Activated CD8-positive, alpha-beta memory T cell treated with anti-CD3 and anti-CD28 coated beads for 24 hours (primary cell): ENCODE measurements at places on chromosomes 12 and 14.

- no peak for DNase-seq
Observed at GRCh38 chr14:28356819-28357218, 409.8 kb upstream of the FOXG1 start.

DNA sequence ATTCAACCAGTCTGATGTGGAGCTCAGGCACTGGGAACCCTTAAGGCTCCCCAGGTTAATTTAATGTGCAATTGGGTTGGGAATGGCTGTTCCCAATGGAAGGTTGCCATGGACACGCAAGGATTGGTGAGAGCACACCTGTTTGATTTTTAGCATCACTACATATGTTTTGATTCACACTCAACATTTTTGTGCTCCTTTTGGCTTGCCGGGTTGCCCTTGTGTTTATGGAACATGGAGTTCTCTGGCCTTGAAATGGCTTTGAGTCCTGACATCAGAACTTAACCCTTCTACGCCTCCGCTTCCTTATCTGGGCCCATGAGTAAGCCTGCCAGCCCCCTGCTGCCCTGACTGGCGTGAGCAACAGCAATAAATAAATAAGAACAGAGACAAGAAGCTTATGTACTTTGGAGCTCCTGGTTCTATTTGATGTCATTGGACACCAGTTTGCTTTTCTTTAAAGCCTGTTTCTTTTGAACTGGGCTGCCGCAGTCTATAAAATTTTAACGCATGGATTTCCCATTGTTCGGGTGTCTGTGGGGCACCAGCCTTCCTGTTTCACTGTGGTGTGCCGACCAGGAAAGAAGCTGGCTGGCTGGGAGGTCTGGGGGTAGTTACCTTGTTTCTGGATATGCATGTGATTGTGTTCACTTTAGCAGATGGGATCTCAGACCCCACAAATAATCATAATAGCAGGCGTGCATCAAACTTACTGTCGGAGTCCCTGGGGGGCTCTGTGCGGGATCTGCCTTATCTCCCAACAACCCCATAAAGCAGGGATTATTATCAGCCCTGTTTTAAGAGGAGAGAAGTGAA is 27.8 kb downstream of the TBX3 start:
- no peak for DNase-seq

DNA sequence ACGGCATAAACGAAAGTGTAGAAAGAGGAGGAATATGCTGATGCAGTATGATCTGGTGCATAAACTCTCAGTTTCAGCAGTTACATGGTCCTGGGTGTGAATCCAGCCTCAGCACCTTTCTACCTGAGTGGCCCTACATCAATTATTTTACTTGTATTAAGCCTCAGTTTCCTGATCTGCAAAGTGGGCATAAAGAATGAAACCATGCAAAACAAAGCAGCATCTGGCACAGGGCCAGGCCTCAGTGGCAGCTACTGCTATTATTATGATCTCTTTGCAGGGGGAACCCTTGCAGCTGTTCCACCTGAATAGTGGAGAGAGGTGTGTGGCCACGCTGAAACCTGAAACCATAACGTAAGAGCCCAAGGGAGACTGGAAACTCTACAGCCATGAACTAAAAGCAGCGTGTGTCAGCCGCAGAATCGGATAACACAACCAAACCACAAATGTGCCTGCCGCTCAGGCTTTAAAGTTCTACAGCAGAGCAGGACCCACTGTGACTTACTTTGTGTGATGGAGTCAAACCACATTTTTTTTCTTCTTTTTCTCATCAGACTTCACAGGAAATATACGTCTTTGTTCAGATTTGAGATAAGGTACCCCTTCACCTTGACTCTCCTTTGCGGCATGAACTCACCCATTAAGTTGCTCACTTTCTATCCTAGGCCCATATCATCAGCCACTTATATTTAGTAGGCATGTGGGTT is 29.2 kb upstream of the FOS start:
- DNase-seq, result peak; percentile 86

DNA sequence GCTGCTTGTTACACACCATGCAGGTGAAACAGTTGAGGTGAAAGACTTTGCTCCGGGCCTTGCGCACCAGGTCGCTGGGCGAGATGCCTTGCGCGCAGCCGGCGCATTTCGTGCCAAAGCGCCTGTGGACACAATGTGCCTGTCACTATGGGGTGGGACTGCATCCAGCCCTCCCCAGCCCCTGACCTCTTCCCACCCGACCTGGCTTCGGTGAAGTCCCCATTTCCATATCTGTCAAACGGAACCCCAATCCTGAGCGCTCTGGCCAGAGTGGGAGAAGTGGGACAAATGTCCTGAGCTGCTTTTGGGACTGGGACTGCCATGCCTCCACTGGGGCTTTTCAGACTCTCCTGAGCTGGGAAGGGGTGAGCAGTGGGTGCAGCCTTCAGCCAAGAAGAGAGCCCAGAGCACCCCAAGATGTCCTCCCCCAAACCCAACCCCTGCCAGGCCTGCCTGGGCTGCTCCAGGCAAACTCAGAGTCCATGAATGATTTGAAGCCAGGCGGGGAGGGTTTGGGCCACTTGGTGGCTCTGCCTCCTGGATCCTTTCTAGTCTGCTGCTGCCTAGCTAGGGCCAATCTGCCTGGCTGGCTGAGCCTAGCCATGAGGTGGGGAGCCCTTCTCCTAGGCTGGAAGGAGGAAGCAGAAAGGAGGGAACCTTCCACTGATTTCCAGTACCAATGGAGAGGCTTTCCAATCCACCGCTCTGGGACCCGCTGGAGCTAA is 2.3 kb downstream of the LHX5 start:
- no peak for DNase-seq

- DNase-seq, result no peak
Observed at GRCh38 chr12:112741106-112741505, 50.4 kb upstream of the RPH3A start.

DNA sequence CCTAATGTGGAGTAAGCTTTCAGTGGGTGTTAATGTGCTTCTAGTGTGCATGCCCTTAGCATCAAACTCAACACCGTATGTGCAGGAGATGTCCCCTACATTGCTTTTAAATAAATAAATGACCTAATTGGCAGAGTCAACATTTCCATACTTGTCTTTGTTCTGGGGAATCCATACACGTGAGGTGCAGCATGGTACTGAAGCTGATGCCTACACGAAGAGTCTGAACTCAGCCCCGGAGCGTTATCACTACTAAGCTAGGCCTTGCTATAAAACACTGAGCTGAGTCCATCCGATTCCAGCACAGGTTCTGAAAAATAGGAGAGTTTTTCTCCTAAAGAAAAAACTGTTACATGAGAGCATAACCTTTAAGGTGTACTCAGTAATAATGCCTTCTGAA is 125.0 kb upstream of the DYRK2 start:
- DNase-seq, result no peak

DNA sequence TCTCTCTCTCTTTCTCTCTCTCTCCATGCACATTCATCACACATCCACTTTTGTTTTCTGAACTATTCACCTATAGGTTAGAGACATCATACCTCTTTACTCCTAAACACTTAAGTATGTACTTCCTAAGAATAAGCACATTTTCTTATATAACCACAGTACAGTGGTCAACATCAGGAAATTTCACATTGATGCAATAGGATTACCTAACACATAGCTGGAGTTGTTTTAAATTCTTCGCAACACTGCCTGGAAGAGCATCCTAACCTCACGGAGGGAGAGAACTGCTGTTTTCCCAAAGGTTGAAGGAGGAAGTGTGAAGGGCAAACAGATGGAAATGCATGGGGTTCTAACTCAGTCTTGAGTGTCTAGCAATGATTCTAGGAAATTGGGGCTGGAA is 159.2 kb downstream of the SYT1 start:
- DNase-seq, result no peak

GRCh38 chr14:38880643-38881524 is 222.2 kb downstream of the SEC23A start:
- DNase-seq, result no peak

- DNase-seq, result no peak
Observed at GRCh38 chr14:47102472-47102871, 450.9 kb upstream of the RPL10L start.

- no peak for DNase-seq
Observed at GRCh38 chr12:23952071-23952470, 2.6 kb upstream of the SOX5 start.

DNA sequence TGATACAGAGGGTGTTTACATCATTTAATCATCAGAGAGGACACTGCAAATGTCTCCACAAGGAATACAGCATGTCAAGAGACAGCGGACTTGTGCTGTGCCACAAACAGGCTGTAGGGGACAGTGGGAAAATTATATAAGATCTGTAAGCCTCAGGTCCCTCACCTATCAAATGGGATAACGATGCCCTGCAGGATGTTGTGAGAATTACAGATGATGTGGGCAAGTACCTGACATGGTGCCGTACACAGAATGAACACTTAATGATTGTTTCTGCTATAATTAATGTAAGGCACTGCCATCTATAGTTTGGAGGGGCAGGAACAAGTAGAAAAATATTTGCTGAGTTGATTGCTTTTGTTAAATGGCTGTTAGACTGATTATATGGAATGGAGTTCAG is 81.9 kb upstream of the GTF2A1 start:
- DNase-seq, result no peak

- DNase-seq, result no peak
Observed at GRCh38 chr14:70698288-70698687, 56.6 kb downstream of the TTC9 start.

GRCh38 chr12:56230432-56231183 is 757 bp downstream of the SLC39A5 start:
- DNase-seq, result no peak

- no peak for DNase-seq
Observed at GRCh38 chr12:111424189-111424792, 18.6 kb downstream of the SH2B3 start.

DNA sequence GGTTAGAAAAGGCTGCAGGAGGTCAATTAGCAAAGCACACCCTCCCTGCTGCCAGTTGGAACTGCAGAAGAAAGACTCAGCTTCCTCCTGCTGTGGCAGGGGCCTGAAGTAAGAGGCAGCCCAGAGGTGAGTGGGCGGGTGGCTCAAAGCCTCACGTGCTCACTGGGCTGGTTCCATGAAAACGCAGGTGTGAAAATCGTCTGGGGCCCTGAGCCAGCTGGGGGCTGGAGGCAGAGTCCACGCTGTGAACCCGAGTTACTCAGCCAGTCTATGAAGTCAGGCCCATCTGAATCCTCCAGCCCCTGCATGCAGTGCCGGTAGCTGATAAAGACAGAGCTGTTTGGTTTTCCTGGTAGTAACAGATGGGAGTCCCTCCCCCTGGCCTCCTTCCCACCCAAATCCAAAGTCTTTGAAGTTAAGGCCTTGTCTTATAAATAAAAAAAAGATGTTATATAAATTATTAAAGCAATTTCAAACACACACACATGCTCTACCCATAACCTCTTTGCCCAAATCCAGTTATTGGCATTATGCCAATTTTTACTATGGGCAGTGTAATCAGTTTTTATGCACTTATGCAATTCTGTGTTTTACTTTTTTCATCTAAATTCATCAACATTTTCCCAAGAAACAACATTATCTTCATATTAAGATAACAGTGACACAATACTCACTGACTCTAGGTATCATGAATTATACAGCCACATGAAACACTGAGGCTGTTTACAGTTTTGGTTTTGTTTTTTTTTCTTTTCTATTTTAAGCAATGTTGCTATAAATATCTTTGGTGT is 57.9 kb upstream of the PNMA1 start:
- DNase-seq, result peak; percentile 88

DNA sequence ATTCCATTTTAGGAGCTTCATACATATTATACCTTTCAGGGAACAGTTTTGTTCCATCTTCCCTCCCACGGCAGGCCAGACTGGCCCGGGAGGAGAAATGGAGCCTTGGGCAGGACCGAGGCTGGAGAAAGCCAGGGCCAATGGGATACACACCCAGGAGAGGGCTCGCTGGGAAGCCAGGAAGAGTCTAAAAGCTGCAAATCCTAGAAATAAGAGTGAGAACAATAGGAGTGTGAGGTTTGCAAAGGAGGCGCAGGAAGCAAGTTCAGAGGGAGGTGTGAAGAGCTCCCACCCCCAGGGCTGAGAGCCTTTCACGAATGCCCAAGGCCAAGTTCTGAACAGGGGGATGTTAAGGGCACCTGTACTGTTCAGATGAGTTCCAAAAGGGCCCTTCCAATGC is 67.5 kb upstream of the CPSF6 start:
- no peak for DNase-seq

DNA sequence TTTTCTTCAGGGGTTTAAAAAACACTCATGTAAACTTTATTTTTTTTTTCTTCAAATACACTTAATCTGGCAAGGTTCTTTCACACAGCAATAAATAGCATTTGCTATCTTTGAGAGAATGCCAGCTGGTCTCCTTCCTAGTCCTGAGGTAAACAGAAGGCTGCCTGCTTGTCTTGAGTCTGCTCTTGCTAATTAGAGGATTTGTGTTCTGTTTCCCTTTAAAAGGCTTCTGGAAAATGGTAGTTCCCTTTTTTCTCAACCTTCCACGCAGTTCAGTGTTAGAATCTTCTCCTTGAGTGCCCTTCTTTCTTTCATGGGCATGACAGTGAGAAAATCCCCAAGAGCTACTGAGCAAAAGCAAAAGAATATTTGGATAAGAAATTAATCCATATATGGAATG is 92.3 kb upstream of the DCN start:
- no peak for DNase-seq

DNA sequence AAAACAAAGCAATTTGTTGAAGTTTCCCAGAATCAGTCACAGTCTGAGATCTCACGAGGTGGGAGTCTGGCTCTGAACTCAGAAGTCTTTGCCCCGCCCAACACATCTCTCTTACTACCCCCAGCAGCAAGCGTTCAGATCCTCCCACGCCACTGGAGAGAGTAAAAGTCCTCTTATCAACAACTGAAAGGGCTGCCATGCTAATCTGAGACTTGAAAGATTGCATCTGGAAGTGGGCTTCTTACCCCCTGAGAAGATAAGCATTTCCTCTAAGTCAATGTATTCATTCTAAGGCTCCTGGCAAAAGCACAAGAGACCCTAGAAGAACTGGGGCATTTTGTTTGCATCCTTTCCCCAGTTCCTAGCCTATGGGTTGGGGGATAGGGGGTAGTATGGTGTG is 34.1 kb upstream of the STON2 start:
- DNase-seq, result no peak

- no peak for DNase-seq
Observed at GRCh38 chr14:19917955-19918518, 2.4 kb upstream of the OR4K5 start.

DNA sequence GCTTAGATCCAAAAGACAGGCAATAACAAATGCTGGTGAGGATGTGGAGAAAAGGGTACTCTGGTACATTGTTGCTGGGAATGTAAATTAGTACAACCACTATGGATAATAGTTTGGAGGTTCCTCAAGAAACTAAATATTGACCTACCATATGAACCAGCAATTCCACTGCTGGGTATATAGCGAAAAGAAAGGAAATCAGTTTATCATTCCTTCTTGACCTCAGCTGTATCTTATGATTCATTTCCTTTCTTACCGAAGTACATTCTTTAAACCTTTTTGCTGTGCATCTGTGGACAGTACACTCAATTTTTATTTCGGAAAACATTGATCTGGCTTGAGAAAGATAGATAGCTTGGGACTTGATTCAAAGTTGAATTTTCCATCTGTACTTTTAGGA is 183.2 kb upstream of the LRFN5 start:
- no peak for DNase-seq
